Naive thymus-derived CD8-positive, alpha-beta T cell (primary cell): ENCODE measurements at places on chromosomes 3 and 15.

- no peak overlapping the region for H3K4me3 ChIP-seq
- H3K27me3 ChIP-seq, result no peaks in the 10 kb centered on the region
- no peak overlapping the region for H3K27ac ChIP-seq
- no peak for DNase-seq
- H3K4me1 ChIP-seq, result peaks cover 47% of the 10 kb centered on the region
These were observed 11.6 kb downstream of the ARPP19 start for GRCh38 chr15:52557274-52557641.

- peaks cover 9% of the 10 kb centered on the region for H3K27me3 ChIP-seq
- H3K27ac ChIP-seq, result no peak overlapping the region
These were observed 332.3 kb downstream of the THSD4 start for GRCh38 chr15:71447328-71448250.

DNA sequence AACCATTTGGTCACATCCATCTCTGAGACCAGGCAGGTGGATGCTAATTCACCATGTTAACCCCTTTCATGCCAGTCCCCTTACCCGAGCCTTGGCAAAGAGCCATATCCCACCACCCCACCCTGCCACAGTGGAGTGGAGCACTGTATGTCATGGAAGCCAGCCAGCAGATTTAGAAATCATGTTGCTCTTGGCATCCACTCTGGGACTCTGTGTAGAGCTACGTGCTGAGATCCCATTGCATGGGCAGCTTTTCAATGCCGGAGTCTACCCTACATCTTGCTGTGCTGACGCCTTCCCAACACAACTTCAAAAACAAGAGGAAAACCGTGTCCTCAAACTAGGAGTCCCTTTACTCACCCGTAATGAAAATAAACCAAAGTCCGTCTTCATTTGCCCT, 131.0 kb downstream of the NTRK3 start:
- peaks cover 14% of the 10 kb centered on the region for H3K27me3 ChIP-seq
- H3K4me3 ChIP-seq, result no peak overlapping the region
- no peak overlapping the region for H3K27ac ChIP-seq
- no peak for DNase-seq

- H3K4me1 ChIP-seq, result peaks cover 30% of the 10 kb centered on the region
- DNase-seq, result no peak
- peak overlapping the region; percentile 4 for H3K27ac ChIP-seq
- peaks cover 3% of the 10 kb centered on the region for H3K36me3 ChIP-seq
- no peak overlapping the region for H3K4me3 ChIP-seq
These were observed 25.1 kb upstream of the BCL2L10 start for GRCh38 chr15:52137432-52138357.

DNA sequence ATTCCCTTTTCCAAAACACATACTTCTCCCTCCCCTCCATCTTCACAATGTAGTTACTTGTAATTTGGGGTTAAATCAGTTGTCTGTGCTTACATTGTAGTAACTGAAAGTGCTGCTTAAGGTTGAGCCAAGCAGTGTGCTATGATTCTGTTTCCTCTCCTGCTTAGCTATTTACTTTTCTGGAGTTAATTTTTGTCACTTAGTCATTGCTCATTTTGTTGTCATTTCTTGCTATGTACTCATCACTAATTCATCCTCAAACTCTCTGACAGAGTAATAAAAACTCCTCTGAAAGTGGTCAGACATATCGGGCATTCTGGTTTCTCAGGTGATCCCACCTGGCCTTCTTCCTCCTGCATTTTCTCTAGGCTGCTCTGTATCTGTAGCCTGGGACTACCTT, 80.7 kb downstream of the PPARG start:
- no peak overlapping the region for H3K4me3 ChIP-seq
- H3K4me1 ChIP-seq, result no peaks in the 10 kb centered on the region
- DNase-seq, result no peak
- peaks cover 5% of the 10 kb centered on the region for H3K27me3 ChIP-seq
- peaks cover 8% of the 10 kb centered on the region for H3K36me3 ChIP-seq

GRCh38 chr3:152245498-152246170, 23.1 kb upstream of the MBNL1 start:
- no peak for DNase-seq
- peaks cover 32% of the 10 kb centered on the region for H3K4me1 ChIP-seq
- H3K27me3 ChIP-seq, result no peaks in the 10 kb centered on the region
- peak overlapping the region; percentile 97 for H3K4me3 ChIP-seq
